Breast epithelium (tissue), 4 donors: ENCODE measurements at places on chromosomes 6 and 20.

DNA sequence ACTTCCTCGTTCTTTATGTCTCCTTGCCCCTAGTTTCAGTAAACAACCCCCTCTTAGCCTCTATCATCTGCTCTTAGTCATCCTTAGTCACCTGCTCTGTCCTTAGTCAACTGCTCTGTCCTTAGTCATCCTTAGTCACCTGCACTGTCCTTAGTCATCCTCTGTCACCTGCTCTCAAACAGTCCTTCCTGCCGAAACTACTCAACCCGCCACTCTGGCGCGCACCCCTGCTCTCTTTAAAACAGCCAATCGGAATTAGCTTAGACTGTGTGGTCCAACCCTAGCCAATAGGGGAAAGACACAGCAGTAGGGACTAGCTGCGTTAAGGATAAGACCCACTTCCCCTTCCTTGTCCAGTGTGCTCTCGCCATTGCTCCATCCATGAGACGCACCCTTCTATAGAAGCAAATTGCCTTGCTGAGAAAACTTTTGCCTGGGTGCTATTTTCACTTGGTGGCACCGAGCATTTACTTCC, 73.9 kb downstream of the BACH2 start:
- no peak overlapping the region for H3K4me3 ChIP-seq
- H3K36me3 ChIP-seq: no peaks in the 10 kb centered on the region

DNA sequence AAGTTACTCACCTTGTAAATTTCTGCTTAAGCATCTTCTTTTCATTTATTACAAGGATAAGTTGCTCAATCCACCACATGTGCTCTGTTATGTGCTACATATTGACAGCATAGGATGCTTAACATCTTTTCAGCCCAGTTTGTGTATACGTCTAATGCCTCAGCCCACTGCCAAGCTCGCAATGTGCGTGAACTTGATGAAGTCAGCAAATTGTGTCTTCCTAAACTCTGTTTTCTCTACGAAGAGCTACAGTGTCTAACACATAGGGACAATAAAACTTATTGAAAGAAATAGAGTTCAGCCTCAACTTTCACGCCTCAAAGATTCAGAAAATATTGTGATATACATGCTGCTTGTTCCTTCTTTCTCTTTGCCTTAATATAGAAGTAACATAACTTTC, 500.0 kb downstream of the TFAP2B start:
- H3K4me3 ChIP-seq: no peak overlapping the region
- no peak for DNase-seq
- no peaks in the 10 kb centered on the region for H3K27me3 ChIP-seq
- no peaks in the 10 kb centered on the region for H3K36me3 ChIP-seq
- no peak overlapping the region for H3K27ac ChIP-seq
- no peaks in the 10 kb centered on the region for H3K4me1 ChIP-seq

DNA sequence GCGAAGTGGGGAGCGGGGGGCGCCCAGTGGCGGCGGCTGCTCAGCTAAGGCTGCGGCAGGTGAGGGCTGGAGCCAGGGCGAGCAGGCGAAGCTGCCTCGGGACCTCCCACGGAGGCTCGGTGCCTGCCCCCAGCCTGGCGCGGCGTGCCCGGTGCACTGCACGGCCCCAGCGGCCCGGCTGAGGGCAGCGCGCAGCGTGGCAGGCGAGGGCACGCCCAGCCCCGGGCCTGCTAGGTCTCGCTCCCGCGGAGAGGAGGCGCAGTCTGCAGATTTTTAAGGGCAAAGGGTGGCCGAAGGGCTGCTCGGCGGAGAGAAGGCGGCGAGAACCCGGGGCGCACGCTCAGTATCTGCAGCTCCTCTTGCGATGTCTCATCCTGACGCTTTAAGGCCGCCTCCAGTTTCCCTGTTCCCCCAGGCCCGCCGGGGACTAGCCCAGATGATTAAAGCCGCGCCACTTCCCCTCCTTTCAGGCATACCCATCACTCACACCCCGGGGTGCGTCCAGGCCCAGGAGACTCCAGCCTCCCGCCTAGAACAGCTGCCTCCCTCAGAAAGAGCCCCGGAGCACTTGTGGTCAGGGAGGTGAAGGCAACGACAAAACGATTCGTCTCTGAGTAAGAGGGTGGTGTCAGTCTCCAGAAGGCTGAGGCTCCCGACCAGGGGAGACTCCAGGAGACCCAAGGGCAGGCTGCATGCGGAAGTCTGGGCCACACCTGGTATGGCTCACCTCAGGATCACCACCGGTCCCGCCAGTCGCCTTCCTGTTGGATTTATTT, at the start of gene FERMT1:
Gene FERMT1, minus strand, starts transcription at position 158 of the 776 bp plus-strand sequence. CDS start 3,476 bp downstream, outside the sequence.
- peak within 1 kb of the TSS; percentile 56 for H3K4me3 ChIP-seq
- H3K36me3 ChIP-seq: no peaks in the 10 kb centered on the region
- no peak for DNase-seq

GRCh38 chr6:109456710-109457561, 1.4 kb upstream of the MICAL1 start:
- no peaks in the 10 kb centered on the region for H3K4me1 ChIP-seq
- H3K4me3 ChIP-seq: no peak overlapping the region

GRCh38 chr20:50819349-50819748, 24.5 kb downstream of the BCAS4 start:
- no peaks in the 10 kb centered on the region for H3K4me1 ChIP-seq
- no peaks in the 10 kb centered on the region for H3K27me3 ChIP-seq
- H3K27ac ChIP-seq: no peak overlapping the region
- H3K36me3 ChIP-seq: no peaks in the 10 kb centered on the region
- no peak overlapping the region for H3K4me3 ChIP-seq
- no peak for DNase-seq

- no peaks in the 10 kb centered on the region for H3K4me1 ChIP-seq
- H3K27ac ChIP-seq: no peak within 1 kb of the TSS
- H3K4me3 ChIP-seq: peak within 1 kb of the TSS; percentile 12
- no peaks in the 10 kb centered on the region for H3K36me3 ChIP-seq
Observed at GRCh38 chr20:58228484-58229197, at the start of gene ANKRD60. Gene ANKRD60 (minus strand): TSS chr20:58228653. CDS start chr20:58228653, 0 bp downstream.

DNA sequence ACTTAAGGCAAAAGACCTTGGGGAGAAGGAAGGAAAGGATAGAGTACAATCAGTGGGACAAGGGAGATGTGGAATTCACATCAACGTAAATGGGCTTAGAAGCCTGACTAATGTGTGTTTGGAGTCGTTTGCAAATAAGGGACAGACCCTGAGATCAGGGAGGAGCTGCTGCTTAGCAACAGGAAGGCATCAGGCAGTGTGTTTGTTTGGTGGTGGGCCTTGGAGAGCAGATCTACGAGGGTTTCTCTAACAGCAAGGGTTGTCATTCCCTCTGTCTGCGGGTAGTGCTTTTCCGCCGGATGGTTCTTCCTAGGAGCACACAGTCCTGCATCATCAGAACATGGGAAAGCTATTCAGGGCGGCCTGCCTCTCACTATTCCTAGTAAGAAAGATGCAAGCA, 40.4 kb downstream of the C6orf118 start:
- no peaks in the 10 kb centered on the region for H3K36me3 ChIP-seq
- H3K27ac ChIP-seq: no peak overlapping the region
- no peaks in the 10 kb centered on the region for H3K4me1 ChIP-seq

- no peaks in the 10 kb centered on the region for H3K4me1 ChIP-seq
- no peak overlapping the region for H3K27ac ChIP-seq
- no peaks in the 10 kb centered on the region for H3K27me3 ChIP-seq
Observed at GRCh38 chr6:36613200-36613995, 19.2 kb downstream of the SRSF3 start.

DNA sequence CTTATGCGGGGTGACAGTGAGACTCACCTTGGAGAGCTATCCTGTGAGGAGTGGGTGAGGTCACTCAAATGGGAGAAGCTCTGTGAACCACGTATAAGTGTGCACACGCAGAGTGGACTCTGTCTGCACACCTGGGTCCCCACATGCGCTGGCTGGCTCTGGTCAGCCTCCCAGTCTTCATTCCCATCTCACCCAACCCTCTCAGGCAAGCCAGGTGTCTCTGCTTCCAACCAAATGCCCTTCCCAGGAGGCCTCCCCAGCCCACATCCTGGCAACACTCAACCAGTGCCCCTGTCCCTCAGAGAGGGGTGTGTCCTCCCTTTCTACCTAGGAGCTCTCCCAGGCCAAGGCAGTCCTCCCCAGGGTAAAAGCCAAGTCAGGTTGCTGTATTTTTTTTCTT, 8.0 kb upstream of the PI16 start:
- no peak overlapping the region for H3K4me3 ChIP-seq
- DNase-seq: no peak
- no peaks in the 10 kb centered on the region for H3K36me3 ChIP-seq
- no peaks in the 10 kb centered on the region for H3K27me3 ChIP-seq
- no peaks in the 10 kb centered on the region for H3K4me1 ChIP-seq
- H3K27ac ChIP-seq: peak overlapping the region; percentile 6

DNA sequence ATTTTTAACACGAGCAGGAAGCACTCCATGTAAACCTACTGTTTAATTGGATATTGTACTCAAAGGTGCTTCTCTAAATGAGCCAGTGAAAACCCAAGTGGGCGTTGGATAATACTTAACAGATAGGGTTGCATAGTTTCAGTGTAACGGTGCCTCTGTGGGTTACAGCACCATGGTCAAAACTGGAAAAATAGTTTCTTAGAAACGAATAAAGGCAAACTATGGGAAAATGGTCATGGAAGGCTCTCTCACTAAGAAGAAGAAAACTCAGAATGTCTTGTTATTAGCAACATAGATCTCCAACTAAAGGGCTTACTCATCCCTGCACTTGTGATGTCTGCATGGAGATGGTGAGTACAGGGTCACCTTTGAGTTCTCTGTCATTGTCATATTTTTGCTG, 59.1 kb upstream of the NEDD9 start:
- H3K27ac ChIP-seq: no peak overlapping the region
- H3K4me3 ChIP-seq: no peak overlapping the region
- H3K4me1 ChIP-seq: no peaks in the 10 kb centered on the region
- DNase-seq: no peak
- no peaks in the 10 kb centered on the region for H3K27me3 ChIP-seq
- no peaks in the 10 kb centered on the region for H3K36me3 ChIP-seq

DNA sequence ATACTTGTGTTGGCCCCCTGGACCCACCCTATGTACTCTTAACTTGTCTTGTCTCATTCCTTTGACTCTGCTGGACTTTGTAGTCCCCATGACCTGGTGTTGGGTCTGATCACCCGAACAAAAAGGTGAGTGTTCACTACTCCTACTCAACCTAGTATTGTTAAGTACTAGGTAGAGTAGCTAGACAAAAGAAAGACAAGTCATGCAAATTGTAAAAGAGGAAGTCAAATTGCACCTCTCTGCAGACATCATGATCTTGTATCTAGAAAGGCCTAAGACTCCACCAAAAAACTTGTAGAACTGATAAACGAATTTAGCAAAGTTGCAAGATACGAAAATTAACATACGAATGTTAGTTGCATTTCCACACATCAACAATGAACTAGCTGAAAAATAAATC, 35.7 kb upstream of the ZNF391 start:
- DNase-seq: no peak
- H3K4me1 ChIP-seq: no peaks in the 10 kb centered on the region
- no peaks in the 10 kb centered on the region for H3K27me3 ChIP-seq
- no peak overlapping the region for H3K27ac ChIP-seq

GRCh38 chr6:76495909-76496308, 423.4 kb upstream of the IMPG1 start:
- H3K27ac ChIP-seq: no peak overlapping the region
- H3K27me3 ChIP-seq: no peaks in the 10 kb centered on the region
- no peaks in the 10 kb centered on the region for H3K36me3 ChIP-seq
- no peak overlapping the region for H3K4me3 ChIP-seq
- H3K4me1 ChIP-seq: no peaks in the 10 kb centered on the region

- no peaks in the 10 kb centered on the region for H3K27me3 ChIP-seq
- DNase-seq: no peak
- H3K27ac ChIP-seq: no peak overlapping the region
- H3K4me1 ChIP-seq: no peaks in the 10 kb centered on the region
Observed at GRCh38 chr20:15976047-15976736, 597.1 kb downstream of the KIF16B start.

DNA sequence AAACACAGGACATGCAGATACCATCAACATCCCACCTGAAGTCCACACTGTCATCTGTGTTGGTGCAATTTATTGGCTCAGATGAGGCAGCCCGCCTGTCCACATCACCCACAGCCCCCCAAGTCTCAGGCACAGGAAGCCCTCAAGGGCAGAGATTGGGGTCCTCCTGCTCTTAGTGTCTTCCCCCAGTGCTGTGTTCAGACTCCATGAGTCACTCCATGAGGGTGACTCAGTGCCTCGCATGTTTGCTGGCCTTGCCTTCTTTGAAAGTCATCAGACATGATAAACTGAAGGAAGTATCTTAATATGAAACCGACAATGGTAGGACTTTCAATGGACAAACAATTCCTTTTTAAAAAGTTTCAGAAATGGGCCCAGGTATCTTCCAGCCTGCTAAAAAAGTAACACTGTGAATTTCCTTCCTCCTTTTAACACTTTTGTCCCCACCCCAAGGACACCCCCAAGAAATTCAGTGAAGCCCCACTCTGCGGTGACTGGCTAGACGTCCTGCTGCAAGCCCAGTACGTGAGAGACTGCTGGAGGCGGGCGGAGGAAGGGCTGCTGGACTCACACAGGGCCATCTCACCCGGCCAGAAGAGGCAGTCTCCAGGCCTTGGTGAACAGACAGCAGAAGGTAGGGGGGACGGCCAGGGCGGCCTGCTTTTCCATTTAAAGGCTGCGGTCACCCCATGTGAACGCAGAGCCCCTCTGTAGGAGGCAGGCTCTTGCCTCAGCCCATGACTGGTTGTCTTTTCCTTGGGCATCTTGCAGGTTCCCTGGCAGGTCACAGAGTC, 43.0 kb upstream of the KCNK16 start:
- no peaks in the 10 kb centered on the region for H3K36me3 ChIP-seq
- no peak overlapping the region for H3K27ac ChIP-seq
- H3K4me3 ChIP-seq: no peak overlapping the region
- DNase-seq: no peak
- no peaks in the 10 kb centered on the region for H3K27me3 ChIP-seq
- H3K4me1 ChIP-seq: no peaks in the 10 kb centered on the region

GRCh38 chr6:130385064-130385695, 19.4 kb downstream of the TMEM200A start:
- no peak overlapping the region for H3K4me3 ChIP-seq
- no peak for DNase-seq
- no peaks in the 10 kb centered on the region for H3K36me3 ChIP-seq
- H3K4me1 ChIP-seq: no peaks in the 10 kb centered on the region
- H3K27ac ChIP-seq: no peak overlapping the region

DNA sequence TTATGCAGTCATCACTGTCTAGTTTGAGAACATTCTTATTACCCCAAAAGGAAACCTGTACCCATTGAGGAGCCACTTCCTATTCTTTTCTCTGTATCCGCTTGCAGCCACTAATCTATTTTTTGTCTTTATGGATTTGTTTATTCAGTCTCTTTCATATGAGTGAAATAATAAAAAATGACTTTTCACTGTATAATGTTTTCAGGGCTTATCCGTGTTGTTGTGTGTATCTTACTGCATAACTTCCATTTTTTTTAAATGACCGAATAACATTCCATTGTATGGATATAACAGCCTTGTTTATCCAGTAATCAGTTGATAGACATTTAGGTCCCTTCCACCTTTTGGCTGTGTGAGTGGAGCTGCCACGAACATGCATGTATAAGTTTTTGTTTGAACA, 86.6 kb downstream of the ZFAND3 start:
- no peak overlapping the region for H3K27ac ChIP-seq
- no peaks in the 10 kb centered on the region for H3K36me3 ChIP-seq
- no peaks in the 10 kb centered on the region for H3K4me1 ChIP-seq
- no peak overlapping the region for H3K4me3 ChIP-seq
- DNase-seq: no peak

- DNase-seq: no peak
- H3K27me3 ChIP-seq: no peaks in the 10 kb centered on the region
- no peak overlapping the region for H3K4me3 ChIP-seq
- H3K36me3 ChIP-seq: no peaks in the 10 kb centered on the region
- H3K27ac ChIP-seq: no peak overlapping the region
- H3K4me1 ChIP-seq: no peaks in the 10 kb centered on the region
Observed at GRCh38 chr20:16004108-16004854, 569.0 kb downstream of the KIF16B start.
